ENCODE measurements at places on chromosomes 12 and 14. TPM values are rescaled to one million over a fixed set of nuclear protein-coding genes. Genes with fewer than 3 reads are reported as not detected.

DNA sequence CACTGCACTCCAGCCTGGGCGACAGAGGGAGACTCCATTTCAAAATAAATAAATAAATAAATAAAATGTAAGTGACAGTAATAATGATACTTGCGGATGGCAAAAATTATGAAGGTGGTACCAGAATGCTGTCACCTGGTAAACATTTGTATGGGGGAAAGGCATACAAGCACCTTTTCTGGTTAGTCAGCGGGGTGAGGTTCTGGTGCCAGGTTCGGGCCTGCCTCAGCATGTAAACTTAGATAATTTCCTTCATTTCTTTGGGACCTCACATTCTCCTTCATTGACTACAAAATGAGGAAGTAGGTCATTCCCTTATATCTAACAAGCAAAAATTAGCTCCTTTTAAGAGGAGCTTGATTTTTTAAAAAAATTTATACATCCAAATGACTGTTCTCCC, 10.8 kb downstream of the VTI1B start:
- no peak for DNase-seq

GRCh38 chr12:118472940-118473339, 96.6 kb downstream of the SUDS3 start:
- no peak for DNase-seq

DNA sequence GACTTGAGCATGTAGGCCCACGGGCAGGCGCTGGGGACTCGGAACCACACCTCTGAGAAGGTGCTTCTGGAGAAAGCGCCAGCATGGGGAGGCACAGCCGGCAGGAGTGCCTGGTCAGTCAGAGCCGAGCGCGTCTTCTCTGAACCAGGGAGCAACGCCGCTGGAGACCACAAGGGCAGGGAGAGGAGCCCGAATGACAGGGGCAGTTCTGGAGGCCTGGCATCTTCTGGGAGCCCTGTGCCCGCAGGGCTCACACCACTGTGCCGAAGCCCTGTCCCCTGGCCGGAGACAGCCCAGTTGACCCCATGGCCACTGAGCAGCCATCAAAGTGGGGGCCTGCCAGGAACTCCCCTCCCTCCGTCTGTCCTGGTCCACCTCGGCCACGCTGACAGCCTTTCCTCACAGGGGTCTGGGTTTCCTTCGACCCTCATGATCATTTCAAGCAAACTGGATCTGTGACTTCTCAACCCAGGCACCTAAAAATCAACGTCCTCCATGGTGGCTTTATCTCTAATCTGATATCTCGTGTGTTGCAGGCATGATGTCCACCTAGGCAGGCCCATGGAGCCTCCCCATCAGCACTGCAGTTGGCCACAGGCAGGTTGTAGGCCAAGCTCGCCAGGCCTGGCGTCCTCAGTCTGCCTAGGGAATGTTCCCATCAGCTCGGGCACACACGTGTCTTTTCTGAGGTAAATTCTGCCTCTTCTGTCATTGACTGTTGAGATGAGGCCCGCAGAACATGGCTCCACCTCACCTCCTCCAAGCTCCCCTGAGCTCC, 299.3 kb upstream of the RTL1 start:
- no peak for DNase-seq

GRCh38 chr12:6091786-6092566, 32.5 kb downstream of the VWF start:
- DNase-seq: no peak

DNA sequence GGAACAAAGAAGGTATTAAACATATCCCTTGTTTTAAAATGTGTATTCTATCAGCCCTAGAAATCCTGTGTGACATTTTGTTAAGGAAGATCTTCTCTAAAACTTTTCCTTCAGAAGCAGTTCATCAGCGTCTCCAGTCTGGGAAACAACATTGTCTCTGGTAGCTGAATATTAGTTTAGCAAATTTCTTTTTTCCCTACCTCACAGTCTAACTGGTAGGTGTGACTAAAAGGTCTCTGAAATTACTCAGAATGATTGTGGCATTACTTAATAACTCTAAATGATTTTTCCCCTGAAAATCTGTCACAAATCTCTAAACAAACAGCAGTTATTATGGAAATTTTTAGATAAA, 1044.8 kb downstream of the FLRT2 start:
- no peak for DNase-seq

- DNase-seq: no peak
These were observed 123.2 kb downstream of the FGD4 start for GRCh38 chr12:32522331-32523221.

APOF gene
- not detected for total RNA-seq

DNA sequence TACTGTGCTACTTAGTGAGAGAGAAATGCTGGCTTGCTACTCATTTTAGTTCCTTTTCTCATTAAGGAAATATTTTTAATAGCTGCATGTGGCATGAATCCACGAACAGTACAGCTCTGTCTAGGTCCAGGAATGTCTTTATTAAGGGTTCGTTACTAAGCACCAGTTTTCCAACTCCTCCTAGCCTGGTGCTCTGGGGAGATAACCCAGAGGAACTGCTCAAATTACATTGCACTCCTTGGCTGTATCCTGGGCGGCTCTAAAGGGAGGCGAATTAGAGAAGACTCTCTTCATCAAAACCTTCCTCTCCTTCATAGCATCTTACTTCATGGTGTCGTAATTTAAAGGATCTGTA, 101.3 kb downstream of the PPM1A start:
- DNase-seq: no peak

- no peak for DNase-seq
These were observed 757.4 kb downstream of the VRK1 start for GRCh38 chr14:97554597-97554996.

GRCh38 chr12:56922031-56922430, 12.2 kb downstream of the SDR9C7 start:
- DNase-seq: no peak

- DNase-seq: no peak
These were observed 220.2 kb downstream of the AEBP2 start for GRCh38 chr12:19659501-19659900.

DNA sequence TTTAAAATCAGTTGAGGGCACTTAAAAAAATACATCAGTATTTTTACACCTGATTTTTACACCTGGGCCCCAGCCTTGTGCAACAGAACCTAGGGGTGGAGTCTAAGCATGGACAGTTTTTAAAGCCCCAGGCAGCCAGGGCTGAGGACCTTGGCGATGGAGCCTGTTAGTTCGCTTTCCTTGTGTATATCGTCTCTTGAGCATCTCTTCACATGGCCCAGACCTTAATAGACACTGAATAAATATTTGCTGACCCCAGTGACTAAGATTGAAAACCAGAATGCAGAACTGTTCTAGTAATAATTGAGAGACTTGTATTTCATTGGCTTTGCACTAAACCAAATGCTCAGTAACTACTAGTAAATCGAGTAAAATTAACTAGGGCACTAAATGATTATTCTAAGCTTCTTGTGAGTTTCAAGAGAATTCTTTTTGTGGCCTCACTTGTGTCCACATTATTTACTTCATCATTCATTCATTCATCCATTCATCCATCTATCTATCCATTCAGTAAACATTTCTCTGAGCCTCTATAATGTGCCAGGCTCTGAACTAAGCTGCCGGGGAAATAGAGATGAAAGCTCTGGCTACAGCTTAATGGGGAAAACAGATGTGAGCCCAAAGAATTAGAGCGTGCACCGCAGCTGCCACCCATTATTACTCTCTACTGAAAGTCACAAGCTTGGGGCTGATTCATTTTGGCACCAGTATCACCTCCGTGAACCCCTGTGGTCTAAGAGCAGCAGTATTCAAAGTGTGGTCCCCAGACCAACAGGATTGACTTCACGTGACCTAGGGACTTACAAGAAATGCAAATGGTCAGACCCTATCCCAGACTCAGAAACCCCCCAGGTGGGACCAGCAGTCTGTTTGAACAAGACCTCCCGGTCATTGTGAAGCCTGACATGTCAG, 30.7 kb upstream of the BCL7A start:
- peak; percentile 21 for DNase-seq

GRCh38 chr12:117151403-117152031, 38.8 kb downstream of the FBXO21 start:
- DNase-seq: no peak

GRCh38 chr14:23013054-23013748, 3.3 kb upstream of the C14orf93 start:
- DNase-seq: no peak

- no peak for DNase-seq
These were observed 13.5 kb downstream of the ANHX start for GRCh38 chr12:133222211-133222610.

TAS2R50 gene
- total RNA-seq: 0.36 TPM

DNA sequence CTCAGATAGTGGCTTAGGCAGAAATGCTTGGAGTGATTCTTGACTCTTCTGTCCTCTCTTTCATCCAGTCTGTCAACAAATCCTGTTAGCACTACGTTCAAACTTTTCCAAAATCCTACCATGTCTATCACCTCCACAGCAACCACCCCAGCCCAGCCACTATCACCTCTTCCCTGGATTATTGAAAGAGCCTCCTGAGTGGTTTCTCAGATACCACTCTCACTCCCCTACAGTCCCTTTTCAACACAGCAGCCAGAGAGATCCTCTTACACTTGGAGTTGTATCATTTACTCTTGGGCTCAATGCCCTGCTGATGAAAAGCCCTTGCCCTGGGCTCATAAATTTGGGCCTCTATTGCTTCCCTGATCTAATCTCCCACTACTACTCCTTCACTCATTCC, 218.9 kb downstream of the EXOC5 start:
- DNase-seq: no peak

DNA sequence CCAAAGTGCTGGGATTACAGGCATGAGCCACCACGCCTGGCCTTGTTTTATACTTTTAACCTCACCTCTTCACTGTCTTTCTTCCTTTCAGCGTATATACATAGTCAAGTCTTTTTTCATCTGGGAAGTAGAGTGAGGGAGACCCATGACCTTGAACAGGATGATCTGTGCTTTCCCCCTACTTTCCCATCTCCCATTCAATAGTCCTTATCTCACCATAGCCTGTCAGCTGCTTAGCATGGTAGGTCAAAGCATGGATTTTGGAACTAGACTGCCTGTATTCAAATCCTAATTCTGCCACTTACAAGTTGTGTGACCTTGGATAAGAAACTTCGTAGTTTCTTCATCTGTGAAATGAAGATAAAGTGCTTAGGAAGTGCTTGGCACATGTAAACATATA, 96.4 kb upstream of the MON2 start:
- no peak for DNase-seq

GRCh38 chr12:65420941-65421340, 142.5 kb downstream of the MSRB3 start:
- no peak for DNase-seq

Data from activated naive CD8-positive, alpha-beta T cell treated with anti-CD3 and anti-CD28 coated beads for 36 hours (primary cell).